ENCODE measurements at places on chromosomes 3 and 15.

DNA sequence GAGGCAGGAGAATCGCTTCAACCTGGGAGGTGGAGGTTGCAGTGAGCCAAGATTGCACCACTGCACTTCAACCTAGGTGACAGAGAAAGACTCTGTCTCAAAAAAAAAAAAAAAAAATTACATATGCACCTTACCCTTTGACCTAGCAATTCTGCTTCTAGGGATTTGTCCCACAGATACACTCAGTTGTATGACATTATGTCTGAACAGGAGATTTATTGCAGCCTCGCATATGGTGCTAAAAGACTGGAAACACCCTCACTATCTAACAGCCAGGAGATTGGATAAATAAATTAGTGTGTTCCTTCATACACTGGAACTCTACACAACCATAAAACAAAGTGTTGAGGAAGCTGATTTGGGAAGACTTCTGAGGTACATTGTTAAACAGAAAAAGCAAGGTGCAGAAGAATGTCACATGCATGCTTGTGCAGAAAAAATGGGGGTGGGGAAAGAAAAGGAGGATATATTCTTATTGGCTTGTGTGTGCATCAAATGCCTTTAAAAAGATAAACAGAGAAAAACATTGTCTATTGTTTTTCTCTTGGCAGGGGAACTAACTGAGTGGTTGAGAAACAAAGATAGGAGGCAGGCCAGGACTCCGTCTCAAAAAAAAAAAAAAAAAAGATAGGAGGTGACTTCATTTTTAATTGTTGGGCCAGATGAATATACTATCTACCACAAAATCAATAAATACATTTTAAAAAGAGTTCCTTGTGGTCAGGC lies 30.9 kb downstream of the PPCDC start:
- DNase-seq: no peak

- DNase-seq: peak; percentile 73
Observed at GRCh38 chr15:100596792-100597191, 5.2 kb downstream of the LINS1 start.

- DNase-seq: no peak
Observed at GRCh38 chr15:63483521-63484371, 20.6 kb upstream of the USP3 start.

DNA sequence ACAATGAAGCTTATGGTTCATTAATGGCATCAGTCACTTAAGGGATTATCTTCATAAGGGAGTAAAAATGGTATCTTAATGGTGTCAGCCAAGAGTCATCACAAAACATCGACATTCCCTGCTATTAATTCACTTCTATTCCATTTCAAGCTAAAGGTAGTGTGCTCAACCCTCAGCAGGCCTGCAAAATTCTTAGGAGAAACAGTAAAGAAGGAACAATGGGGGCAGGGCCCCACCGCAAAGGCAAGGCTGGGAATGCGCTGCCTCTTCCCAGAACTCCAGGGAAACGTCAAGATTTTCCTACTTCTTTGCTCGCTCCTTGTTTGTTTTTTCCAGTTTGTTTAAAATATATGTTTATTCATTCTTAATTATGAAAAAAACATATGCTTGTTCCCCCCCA lies 187.3 kb upstream of the TSC22D2 start:
- no peak for DNase-seq

DNA sequence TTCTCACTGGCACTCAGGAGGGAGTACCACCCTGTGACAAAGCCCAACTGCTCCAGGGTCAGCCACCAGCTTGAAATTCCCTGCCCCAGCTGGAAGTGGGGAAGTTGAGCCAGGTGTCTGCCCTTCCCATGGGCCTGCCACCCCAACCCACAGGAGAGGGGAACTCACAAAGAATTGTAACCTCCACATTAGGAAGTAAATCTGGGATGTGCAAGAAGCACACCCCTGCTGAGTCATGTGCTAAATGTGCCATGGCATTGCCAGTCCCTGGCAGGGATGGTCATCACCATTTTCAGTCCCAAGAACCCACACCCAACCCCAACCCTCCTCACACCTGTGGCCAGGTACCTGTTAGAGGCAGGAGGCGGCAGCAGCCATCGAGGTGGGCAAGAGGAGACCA lies 165.2 kb upstream of the THBS1 start:
- DNase-seq: no peak

DNA sequence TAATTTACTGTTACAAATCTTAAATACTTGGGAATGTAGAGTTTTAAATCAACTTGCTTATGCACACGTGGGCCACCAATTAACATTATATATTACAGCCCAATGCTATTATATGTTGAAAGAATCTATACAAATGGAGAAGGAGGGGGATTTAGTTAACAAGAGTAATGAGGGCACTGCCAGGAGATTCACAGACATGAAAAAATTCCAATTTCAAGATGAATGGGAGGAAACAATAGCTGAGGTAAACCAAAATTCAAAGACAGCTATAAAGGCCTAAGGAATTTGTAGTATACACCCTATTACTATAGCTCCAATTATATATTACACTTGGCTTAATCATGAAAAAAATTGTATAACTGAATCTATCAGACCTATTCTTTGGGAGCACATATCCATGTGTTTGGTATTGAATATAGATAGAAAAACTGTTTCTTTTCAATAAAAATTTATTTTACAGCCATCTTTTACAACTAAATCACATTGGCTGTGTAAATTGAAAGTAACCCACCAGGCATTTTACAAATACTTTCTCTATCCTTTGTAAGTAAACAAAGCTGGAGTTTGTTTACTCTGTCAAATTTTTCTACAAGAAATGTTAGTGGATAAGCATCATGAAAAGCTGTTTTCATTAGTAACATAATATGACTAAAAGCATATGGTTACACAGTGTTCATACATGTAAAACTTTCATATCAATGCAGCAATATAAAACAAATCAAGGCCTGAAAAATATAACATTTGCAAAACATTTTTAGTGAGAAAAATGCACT lies 1045.8 kb downstream of the ROBO1 start:
- no peak for DNase-seq

- no peak for DNase-seq
Observed at GRCh38 chr15:75227663-75228280, 26.1 kb downstream of the C15orf39 start.

Measured in activated naive CD4-positive, alpha-beta T cell (primary cell).